ENCODE measurements at places on chromosomes 7 and 10.

GRCh38 chr7:154928136-154929005, 74.6 kb downstream of the PAXIP1 start:
- DNase-seq = peak; percentile 15

DNA sequence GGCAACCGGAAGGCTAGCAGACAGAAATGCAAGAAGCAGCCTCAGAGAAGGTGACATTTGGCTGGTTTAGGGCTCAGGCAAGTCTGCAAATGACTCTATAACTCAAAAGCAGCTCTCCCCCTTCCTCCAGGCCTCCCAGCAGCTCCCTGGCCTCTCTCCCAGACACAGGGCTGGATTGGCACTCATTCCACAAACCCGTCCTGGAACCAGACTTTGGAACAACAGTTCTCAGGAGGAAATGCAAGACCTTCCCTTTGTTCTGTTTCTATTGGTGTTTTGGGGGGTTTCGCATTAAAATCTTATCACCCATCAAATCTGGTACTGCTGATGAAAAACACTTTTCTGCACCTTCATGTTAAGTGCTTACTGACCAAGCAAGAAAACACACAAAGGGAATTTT, 40.3 kb upstream of the EFCAB10 start:
- DNase-seq = no peak

DNA sequence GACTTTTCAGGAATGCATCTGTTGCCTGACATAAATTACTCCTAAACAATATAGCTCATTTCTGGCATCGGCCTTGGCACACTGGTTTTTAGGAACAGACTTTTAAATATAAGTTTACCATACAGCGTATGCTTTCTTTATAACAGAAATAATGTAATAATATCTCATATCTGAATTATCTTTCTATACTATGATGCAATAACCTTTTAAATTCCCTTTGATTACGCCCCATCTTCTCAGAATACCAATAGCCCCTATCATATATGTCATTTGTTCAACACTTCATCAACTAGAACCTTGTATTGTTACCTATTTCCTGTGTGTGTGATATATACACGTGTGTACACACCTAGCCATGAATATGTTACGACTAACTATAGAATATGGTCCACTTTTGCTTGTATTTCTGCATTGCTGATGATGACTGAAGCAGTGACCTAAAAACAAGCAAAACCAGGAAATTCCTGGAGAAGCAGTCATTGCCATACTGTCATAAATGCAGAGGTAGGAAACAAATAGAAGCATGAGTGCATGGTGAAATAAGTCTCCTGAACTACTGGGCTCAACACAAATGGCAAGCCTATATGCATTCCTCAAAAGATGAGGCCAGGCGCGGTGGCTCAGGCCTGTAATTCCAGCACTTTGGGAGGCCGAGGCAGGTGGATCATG, 618.4 kb upstream of the NRP1 start:
- no peak for DNase-seq

DNA sequence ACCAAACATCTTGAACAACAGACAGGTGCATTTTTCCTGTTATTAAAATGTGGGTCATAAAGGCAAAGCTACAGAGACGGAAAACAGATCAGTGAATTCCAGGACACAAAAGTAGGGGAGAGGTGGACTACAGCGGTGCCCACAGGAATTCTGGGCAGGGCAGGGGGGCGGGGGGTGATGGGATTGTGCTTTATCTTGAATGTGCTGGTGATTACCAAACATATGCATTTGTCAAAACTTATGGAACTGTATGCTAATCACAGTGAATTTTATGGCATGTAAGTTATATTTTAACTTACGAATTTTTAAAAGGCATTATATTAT, 519.4 kb downstream of the CNTNAP2 start:
- no peak for DNase-seq

GRCh38 chr10:50566150-50566549, 57.6 kb downstream of the SGMS1 start:
- DNase-seq = no peak

DNA sequence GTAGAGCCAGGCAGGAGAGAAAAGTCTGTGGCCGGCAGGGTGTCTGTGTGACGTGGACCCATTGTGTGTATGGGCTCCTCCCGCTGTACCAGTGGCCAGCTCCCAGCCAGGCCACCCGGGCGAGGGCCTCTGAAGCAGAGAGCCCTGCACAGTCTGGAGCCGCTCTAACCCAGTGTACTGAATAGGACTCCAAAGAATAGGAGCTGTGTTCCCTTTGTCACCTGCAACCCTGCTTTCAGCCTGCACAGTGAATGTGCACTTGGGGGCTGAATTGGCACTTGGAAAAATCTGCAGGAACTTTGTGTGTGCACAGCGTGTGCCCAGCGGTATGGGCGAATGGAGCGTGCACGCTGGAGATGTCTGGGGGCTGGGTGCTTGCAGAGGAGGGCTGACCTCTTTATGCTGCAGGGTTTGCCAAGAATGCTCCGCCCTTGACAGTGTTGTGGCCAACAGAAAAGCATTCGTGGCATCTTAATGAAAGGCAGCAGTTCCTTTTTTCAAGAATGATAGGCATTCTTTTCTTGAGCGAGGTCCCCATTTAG, 216.2 kb downstream of the AUTS2 start:
- DNase-seq = no peak

DNA sequence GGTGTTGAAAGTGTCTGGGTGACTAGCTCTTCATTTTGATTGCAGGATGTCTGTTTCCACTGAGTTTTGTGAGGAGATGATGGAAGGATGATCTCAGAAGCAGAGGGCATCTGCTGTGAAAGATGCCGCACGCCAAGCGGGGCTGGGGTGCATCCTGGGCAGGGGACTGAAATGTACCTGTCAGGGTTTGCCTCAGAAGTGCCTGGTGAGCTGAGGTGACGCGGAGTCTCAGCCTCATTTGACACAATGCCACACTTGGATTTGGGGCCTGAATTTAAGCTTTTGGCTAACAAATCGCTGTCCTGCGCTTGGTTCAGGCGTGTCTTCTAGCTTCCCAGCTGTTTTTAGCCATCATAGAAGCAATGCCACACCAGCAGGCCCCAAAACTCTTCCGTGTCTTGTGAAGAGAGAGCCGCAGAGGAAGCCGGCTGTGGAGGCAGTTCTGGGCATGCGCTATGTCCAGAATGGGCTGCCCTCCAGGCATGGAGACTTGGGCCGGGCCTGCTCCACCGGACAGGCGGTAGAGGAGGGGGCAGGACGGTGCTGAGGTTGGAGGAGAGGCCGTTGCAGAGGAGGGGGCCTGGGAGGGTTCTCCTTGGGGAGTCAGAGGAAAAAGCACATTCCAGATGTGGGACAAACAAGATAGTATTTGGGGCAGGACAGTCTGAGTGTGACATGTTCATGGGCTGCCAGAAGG, 31.2 kb downstream of the WDR86 start:
- DNase-seq = no peak

DNA sequence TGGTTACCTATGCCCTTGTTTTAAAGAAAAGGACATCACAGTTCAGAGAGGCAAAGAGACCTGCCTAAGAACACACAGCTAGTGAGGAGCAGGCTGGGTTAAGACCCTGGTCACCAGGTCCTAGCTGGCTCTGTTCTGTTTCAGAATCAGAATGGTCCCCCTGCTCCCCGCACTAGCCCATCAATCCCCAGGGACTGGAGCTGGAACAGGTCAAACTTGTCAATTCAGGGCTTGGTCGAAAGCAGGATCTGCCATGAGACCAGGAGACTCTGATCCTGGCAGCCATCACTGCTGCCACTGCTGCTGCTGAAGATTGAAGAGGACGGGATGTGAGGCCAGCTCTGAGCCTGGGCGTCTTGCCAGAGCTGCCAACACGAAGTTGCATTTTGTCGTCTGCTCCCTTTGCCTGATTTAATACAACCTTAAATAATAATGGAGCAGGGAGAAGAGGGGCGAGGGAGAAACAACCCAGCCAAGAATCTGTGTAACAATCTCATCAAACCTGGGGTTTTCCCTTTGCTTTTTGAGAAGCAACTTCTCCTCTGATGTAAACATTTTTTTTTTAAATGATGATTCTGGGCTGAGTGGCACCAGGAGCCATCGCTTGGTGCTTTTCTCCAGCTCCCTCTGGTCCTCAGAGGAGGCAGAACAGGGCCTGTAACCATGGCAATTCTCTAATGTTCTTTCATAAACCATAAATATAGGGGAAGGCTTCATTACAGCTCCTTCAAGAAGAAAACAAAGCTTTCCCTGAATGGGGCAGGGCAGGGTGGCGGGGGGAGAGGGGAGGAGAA, 119.0 kb upstream of the SORCS3 start:
- DNase-seq = no peak

DNA sequence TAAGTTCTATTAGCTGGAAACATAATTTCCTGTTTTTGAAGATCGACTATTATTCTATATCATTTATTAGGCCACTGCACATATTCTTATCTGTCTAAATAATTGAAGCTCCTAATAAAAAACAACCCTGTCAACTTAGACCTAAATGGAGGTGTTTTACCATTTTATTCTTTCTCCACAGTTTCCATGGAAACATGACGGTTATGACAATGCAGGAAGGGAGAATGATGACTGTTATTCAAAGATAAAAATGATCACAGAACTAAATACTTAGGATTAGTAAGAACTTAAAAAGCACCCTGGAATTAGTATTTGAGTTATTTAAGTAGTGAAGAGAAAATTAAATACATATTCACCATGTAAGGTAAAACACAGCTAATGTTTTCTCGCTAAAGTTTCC, 119.9 kb upstream of the DKK1 start:
- DNase-seq = no peak

- DNase-seq = no peak
These were observed 31.6 kb downstream of the GSDME start for GRCh38 chr7:24725554-24726241.

GRCh38 chr7:31065021-31065593, 13.0 kb downstream of the ADCYAP1R1 start:
- no peak for DNase-seq

- no peak for DNase-seq
These were observed 47.1 kb upstream of the DYNC1I1 start for GRCh38 chr7:95725205-95725604.

- no peak for DNase-seq
These were observed 2.4 kb downstream of the TMEM140 start for GRCh38 chr7:135150072-135150782.

GRCh38 chr10:91690996-91691676, 58.3 kb upstream of the PPP1R3C start:
- no peak for DNase-seq

DNA sequence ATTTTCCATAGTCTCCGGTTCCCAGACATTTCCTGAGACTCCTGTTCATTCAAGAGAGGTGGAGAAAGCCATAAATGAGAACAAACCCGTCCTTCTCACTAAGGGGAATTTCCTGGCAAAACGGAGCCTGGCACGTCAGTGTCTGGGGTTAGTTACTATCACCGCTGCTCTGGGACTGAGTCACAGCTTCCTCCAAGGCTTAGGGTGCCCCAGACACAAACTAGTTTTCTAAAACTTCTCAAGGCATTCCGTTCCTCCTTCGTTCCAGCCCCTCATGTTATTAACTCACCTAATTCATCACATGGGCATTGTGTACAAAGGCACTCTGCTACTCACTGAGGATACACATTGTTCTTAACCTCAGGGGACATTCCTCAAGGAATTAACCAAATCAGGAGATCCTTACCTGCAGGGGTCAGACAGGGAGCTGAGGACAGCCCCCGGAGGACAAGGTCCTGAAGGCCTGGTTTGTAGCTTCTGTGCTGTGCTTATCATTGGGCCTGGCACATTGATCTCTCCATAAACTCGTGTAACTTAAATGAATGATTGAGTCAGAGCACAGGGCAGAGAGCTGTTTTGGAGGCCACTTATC, 103.0 kb upstream of the KLF6 start:
- peak; percentile 41 for DNase-seq

DNA sequence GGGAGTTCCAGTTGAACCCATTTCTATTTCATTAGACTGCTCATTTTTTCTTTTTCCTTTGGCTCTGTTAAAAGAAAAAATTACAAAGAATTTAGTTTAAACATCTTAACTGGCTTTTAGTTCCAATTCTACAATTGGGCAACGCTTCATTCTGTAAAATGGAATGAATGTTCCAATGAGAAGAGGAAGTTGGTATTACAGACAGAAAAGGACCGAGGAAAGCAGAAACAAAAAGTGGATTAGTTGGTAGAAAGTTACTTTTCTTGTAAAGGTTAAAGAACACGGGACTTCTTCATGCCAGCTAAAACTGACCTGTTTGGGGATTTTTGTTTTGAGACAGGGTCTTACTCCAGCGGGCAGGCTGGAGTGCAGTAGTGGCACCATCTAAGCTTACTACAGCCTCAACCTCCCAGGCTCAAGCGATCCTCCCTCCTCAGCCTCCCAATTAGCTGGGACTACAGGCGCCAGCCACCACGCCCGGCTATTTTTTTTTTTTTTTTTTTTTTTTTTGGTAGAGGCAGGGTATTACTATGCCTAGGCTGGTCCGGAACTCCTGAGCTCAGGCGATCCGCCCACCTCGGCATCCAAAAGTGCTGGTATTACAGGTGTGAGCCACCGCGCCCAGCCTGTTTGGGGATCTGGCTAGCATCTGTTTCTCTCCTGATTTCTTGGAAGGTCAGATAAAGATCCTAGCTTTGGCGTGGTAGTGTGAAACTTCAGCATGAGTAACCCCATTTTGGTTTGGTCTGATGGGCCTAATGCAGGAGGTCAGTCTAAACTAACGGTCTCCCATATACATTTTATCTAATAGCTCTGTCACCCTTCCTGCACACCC, 1.3 kb upstream of the VDAC2 start:
- DNase-seq = no peak

DNA sequence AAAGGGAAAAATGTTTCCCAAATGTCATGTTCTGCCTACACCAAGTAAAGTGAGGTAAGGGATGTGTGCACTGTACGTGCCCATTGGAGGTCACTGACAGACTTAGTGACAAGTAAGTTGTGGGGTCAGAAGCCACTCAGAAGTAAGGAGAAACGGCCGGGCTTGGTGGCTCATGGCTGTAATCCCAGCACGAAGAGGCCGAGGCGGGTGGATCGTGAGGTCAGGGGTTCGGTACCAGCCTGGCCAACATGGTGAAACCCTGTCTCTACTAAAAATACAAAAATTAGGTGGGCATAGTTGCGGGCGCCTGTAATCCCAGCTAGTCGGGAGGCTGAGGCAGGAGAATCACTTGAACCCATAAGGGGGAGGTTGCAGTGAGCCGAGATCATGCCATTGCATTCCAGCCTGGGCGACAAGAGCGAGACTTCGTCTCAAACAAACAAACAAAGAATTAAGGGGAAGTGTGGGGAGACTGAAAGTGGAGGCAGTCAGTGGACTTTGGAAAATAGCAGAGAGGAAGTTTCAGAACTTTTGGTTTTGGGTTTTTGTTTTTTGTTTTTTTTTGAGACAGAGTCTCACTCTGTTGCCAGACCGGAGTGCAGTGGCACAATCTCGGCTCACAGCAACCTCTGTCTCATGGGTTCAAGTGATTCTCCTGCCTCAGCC, 114.8 kb downstream of the WDFY4 start:
- DNase-seq = no peak

- peak; percentile 1 for DNase-seq
These were observed 62.1 kb downstream of the SDHAF3 start for GRCh38 chr7:97179454-97180104.

DNA sequence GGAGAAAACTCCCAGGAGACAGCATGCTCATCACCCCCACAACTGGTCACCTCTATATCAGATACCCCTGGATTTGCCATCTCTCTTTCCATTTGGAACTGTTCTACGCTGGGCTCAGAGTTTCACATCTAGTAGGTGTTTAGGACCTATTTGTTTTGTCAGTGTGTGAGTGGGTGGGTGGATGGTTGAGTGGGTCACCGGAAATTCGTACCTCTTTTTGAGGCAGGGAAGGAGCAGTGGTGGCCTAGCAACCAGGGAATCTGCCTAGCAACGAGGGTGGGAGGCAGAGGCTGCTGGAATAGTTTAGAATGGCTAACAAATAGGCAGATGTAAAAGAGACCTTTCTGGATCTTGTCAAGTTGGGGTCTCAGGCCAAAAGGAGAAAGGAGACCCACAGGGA, 23.2 kb upstream of the SLF2 start:
- DNase-seq = no peak

- DNase-seq = no peak
These were observed 76.0 kb downstream of the DIP2C start for GRCh38 chr10:613271-614138.
